ENCODE measurements at places on chromosomes 4 and X.

GRCh38 chrX:14817571-14817970 is 55.3 kb downstream of the FANCB start:
- no peak for DNase-seq

DNA sequence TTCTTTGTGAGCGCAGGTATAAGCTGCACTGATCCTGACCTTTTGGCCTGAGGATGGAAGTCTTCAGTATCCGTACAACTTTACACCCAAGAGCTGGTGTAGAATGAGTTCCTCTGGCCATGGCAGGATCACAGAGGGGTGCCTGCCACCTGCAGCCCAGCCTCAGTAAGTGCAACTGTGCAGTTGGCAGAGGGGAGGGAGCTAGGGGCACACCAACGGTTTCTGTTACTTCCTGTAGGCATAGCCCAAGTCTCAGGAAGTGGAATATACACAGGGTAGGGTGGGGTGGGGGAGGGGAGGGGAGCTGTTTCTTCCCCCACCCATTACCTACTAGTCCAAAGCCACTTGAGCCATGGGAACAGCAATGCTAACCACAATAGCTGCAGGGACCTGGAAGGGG is 85.4 kb upstream of the GBA3 start:
- DNase-seq: peak; percentile 1

- no peak for DNase-seq
These were observed 6.3 kb downstream of the CA5B start for GRCh38 chrX:15744181-15744867.

- DNase-seq: no peak
These were observed 502.1 kb upstream of the NR3C2 start for GRCh38 chr4:148944136-148944838.

DNA sequence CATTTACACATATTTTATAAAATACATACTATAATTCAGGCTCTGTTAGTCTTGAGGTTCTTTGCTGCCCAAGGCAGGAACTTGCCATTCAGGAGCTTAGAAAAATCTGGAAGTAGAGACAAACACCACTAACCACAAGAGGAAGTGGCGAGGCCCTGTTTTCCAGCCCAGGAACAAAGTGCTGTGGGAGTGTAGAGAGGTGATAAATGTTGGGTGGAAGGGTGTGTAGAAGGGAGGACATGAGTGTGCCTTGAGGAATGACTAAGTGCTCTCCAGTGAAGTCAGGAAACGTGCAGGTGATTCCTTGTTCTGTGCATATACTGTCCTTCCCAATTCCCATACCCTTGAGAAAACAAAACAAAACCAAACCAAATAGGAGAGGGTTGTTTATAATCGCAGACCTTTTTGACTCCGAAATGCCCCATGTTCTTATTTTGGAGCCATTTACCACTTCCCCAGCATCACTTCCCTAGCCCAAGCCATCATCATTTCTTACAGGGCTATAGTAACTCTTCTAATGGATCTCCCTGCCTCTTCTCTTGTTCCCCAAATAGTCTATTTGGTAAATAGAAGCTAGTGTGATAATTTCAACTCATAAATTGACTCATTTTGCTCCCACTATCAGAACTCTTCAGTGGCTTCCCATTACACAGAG is 83.2 kb downstream of the GPAT3 start:
- no peak for DNase-seq

DNA sequence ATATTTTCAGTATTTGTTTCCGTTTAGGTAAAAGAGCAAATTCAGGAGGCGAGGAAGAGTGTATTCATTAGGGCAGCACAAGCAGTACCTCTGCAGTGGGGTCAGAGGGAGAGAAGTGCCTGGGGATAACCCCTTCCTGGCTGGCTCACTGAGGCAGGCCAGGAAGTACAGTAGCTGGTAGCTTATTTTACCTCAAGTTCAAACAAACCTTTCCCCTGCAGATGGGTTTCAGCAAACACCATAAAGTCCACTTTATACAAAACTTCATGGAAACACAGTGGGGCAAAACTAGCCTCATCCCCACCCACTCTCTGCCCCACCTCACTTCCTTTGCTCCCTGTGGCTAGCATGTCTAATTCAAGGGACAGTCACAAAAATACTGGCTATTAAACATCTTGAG is 29.5 kb downstream of the MEPE start:
- DNase-seq: no peak

DNA sequence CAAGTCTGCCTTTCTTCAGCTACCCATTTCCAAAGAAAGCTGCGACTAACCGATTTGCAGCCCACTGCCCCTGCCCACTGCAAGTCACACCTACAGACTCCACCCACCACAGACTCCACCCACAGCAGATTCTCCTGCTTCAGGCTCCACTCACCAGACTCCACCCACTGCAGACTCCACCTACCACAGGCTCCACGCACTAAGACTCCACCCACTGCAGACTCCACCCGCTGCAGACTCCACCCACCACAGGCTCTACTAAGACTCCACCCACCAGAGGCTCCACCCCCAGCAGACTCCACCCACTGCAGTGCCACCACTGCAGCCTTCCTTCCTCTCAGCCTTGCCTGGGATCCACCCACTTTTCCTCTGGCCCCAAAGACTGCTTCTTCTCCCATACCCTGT is 41.3 kb downstream of the ABLIM2 start:
- peak; percentile 1 for DNase-seq

DNA sequence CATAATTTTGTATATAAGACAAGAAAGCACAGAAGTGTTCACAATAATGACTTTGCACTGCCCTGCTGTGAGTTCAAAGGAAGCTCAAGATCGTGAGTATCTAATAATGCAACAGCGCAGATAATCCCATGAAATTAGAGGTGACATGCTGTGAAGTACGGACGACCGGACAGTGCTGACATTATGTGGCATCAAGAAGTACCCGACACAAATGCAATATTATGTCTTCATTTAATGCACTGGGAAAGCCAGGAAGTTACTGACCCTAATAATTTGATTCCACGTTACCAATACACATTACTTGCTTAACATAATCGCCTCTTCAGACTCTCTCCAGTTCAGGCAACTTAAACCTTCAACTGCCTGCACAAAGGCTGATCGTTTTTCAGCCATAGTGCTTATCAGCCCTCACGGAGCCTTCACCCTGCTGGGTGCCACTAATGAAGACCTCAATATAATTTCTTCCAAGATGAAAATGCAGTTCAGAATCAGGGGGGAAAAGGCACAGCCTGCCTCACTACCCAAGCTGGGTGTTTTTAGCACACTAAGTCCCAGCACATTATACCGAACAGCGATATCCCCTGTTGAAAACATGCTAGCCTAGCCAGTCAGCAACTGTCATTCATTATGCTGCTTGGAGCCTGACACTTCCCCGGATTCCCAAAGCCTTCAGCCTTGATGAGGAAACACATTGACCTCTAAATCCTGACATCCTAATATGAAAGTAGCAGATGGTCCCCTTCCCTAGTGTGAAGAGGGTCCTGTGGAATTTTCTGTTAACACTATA is 56.1 kb downstream of the SLC7A11 start:
- DNase-seq: no peak

DNA sequence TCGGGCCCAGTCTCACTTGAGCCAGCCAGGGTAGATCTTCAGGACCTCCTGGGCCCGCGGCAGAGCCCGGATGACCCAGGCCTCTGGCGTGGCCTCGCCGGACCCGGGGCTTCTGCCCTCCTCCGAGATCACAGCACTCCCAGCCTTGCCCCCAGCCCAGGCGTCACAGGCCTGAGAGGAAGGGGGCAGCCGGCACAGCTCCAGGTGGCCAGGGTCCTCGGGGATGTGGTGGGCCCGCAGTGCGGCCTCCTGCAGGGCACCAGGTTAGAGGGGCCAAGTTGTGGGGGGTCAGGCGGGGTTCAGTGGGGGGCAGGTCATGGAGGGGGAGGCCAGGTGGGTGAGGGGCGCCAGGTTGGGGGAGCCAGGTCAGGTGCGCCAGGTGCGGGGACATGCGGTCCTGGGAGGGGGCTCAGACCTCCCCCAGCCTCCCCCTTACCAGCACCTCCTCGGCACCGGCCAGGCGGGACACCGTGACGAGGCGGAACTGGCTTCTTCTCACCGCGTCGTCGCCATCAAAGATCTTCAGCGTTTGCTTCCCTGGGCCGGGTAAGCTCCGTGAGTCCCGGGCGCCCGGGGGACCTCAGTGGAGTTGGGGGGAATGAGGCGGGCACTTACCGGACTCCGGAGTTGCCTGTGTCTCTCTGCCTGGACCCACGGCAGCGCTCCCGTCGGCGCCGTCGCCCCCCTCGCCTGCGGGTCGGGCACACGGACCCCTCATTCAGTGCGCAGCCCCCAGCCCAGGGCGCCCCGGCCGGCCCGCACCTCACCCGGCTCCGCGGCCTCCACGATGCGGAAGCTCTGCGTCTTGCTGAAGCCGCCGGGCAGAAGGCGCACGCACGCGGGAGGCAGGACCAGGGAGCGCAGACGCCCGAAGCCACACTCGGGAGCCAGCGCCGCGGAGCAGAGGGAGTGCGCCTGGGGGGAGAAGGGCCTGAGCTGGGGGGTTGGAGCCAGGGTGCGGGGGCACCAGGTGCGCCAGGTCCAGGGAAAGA is 6.0 kb downstream of the DGKQ start:
- no peak for DNase-seq

GRCh38 chr4:142815834-142816233 is 30.3 kb downstream of the INPP4B start:
- no peak for DNase-seq

GRCh38 chrX:24777660-24778059 is 83.9 kb downstream of the POLA1 start:
- no peak for DNase-seq

DNA sequence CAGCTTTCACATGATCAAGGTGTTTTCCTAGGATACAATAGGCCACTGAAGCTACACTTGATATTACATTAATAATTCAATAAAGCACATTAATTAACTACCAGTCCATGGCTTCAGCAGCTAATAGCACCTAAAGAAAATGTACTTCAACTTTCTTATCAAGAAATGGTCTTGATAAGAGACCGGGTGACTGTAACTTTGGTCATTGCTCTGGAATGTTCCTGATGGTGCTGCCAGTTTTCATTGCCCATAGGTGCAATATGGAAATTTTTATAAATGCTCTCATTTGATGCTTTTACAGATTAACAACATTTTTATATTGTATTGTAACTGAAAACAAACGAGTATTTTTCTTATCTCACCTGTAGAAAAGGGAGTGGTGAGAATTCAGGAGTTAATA is 165.4 kb downstream of the SHROOM3 start:
- no peak for DNase-seq

GRCh38 chr4:31445526-31445925 is 725.4 kb downstream of the PCDH7 start:
- no peak for DNase-seq

- no peak for DNase-seq
These were observed 4.8 kb downstream of the ADAMTS3 start for GRCh38 chr4:72564184-72564583.

GRCh38 chr4:39062770-39063097 is 702 bp downstream of the KLHL5 start:
- no peak for DNase-seq

GRCh38 chr4:163590103-163590502 is 95.6 kb downstream of the TMA16 start:
- no peak for DNase-seq

GRCh38 chrX:103276581-103277002 is at the start of gene TCEAL5:
TCEAL5 (minus strand) TSS chrX:103276750; CDS start chrX:103274563, 2,187 bp downstream.
- no peak for DNase-seq

DNA sequence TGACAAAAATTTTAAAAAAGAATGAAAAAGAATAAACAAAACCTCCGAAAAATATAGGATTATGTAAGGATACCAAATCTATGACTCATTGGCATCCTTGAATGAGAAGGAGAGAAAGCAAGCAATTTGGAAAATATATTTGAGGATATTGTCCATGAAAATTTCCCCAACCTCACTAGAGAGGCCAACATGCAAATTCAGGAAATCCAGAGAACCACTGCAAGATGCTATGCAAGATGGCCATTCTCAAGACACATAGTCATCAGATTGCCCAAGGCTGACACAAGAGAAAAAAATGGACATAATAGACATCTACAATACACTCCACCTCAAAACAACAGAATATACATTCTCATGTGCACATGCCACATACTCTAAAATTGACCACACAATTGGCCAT is 135.9 kb upstream of the SPANXB1 start:
- no peak for DNase-seq

All from activated CD4-positive, alpha-beta T cell treated with anti-CD3 and anti-CD28 coated beads for 24 hours (primary cell).